Pancreas (tissue), 10 donors: ENCODE measurements at places on chromosomes 2 and 18.

DNA sequence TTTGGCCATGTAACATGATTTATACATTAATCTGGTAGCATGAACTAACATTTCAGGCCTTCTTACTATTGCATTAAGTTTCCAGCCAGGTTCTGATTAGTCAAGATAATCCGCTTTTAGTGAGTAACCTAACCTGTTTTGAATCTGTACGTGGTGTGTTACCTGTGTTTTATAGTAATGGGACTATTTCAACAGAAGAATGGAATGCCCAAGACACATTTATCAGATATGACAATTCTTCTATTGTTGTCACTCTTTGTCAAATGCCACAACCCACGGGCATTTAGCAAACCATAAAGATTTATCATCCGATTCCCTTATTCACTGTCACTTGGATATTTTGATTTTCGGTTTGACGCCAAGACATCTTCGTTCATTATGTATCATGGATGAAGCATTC, 117.9 kb downstream of the ETAA1 start:
- no peak for DNase-seq

- no peak for DNase-seq
Observed at GRCh38 chr2:54704688-54705605, 18.5 kb upstream of the EML6 start.

GRCh38 chr2:173647681-173648311, 293.1 kb downstream of the CDCA7 start:
- no peak for DNase-seq

DNA sequence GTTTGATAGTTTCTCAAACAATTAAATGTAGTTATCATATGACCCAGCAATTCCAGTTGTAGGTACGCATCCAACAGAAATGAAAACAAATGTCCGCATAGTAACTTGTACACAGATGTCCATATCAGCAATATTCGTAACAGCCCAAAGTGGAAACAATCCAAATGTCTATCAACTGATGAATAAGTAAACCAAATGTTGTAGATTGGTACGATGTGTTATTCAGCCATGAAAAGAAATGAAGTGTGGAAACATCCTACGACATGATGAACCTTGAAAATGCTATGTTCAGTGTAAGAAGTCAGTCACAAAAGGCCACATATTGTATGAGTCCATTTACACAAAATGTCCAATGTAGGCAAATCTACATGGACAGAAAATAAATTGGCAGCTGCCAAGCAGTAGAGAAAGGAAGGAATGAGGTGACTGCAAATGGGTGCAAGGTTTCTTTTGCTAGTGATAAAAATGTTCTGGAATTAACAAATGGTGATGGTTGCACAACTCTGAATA, 26.9 kb downstream of the GAREM1 start:
- DNase-seq = no peak

DNA sequence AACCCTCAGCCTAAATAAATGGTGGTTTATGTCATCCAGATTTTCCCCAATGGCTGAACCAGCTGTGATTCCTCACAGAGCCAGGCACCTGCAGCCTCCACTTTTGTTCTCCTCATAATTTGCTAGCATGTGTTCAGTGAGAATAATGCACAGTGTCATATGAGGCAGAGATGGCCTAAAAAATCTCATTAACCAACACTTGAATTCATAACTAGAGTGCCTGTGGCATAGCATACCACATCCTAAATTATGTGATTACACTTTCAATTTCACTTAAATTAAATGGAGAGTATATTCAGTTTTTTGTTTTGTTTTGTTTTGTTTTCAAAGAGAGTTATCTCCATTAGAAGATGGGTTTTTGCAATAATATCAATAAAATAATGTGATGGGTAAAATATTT, 488.0 kb downstream of the CBLN2 start:
- no peak for DNase-seq

DNA sequence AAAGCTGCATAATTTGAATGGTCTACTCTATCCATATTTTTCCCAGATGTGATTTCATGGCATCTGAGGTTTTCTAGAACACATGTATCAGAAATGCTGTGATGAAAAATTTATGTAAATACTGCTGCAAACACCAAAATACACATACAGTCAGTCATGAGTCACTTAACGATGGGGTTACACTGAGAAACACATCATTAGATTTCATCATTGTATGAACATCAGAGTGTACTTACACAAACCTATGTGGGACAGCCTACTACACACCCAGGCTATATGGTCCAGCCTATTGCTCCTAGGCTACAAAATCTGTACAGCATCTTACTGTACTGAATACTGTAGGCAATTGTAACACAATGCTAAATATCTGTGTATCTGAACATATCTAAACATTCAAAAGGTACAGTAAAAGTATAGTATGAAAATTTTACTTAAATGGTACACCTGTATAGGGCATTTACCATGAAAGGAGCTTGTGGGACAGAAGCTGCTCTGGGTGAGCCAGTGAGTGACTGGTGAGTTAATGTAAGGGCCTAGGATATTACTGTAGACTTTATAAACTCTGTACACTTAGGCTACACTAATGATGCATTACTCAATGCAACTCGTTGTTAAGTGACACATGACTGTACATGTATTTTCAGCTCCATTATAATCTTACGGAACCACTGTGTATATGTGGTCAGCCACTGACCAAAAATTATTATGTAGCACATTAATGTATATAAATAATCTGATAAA, 33.5 kb downstream of the PNO1 start:
- no peak for DNase-seq

- no peak for DNase-seq
Observed at GRCh38 chr2:55943466-55943865, 19.9 kb upstream of the EFEMP1 start.

DNA sequence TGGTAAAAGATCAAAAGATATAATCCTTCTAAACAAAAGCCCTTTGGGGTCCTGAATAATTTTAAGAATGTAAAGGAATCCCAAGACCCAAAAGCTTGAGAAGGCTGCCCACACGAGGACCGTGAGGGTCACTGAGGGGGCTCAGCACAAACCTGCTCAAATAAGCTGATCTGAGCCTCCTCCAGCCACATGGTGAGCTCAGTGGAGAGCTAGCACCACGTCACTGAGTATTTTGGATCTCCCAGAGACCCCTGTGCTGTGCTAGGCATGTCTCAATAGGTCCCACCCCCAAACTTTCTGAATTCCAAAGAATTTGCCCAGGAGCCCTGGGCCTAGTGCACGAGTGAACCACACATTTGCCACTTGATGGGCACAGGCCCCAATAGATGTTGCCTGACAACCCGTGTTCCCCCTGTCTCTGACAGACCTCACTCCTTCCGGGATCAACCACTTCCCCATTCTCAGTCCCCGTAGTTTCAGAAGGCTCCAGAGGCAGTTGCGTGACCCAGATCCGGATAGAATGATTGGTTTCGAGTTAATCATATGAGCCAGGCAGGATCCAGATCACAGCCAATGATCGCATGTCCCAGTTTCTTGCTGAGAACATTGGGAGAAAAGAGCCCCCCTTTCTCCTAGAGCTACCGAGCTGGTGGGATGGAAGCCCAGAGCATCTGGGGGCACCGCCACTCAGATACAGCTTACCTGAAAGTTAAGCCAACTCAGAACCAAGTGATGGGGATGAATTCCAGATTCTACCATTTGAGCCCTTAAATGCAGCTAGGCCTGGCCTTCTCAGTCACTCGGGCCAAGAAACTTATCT, 203.8 kb downstream of the TNS1 start:
- DNase-seq = no peak

DNA sequence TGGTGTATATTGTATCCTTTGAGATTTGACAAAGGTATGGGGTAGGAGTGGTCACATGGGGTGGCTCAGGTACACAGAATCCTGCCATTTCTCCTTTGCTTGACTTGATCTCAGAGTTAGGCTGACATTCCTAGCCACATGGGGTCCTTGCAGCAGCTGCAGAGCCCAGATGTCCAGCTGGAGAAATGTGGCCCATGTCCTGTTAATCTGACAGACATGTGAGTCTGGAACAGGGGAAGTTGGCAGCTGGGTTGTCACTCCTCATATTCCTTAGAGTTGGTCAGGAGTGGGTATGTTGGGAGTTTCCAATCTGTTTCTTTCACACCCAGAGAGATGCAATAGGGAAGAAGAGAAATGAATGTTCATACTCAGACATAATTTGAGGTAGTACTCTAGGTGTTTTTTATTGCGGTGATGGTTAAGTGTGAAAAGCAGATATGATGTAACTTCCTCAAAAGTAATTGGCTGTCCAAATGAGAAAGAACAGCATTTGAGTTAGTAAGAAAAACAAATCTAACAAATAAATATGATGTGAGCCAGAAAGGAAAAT, 402.6 kb upstream of the MEIS1 start:
- DNase-seq = no peak

GRCh38 chr2:143261986-143262385, 132.8 kb downstream of the ARHGAP15 start:
- no peak for DNase-seq

DNA sequence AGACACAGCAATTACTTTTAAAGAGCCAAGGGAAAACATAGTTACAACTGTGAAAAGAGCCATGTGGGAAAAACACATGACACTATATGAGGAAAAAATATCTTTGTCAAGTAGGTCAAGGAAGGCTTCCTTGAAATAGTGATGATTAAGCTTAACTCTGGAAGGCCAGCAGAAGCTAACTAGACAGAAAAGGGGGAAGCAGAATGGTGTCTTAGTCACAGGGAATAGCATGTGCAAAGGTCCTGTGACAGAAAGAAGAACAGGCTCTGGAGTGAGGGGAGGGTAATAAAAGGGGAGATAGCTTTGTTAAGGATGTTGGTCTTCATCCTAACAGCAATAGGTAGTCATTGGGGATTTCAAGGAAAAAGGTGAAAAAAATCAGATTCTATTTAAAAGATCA, 64.0 kb downstream of the ARHGAP25 start:
- no peak for DNase-seq
